NCI-H510A (cell line): ENCODE measurements at places on chromosomes 12 and 14.

DNA sequence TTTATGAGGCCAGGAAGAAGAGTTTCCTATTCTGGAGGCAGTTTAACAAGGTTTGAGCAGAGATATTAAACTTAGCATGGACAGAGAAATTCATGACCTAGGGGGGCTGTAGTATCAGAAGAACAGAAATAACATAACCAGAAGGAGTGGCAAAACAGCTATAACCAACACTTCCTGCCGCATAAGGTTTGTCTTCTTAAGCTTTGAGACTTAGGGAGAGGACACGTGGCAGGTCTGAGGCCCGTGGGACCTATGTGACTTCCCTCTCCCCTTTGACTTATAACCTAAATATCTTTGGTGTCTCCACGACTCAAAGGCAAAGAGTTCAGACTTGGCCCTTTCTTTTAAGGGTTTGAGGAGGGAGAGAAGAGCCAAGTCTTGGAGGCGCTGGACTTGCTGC lies 119.1 kb upstream of the PZP start:
- no peak for DNase-seq

DNA sequence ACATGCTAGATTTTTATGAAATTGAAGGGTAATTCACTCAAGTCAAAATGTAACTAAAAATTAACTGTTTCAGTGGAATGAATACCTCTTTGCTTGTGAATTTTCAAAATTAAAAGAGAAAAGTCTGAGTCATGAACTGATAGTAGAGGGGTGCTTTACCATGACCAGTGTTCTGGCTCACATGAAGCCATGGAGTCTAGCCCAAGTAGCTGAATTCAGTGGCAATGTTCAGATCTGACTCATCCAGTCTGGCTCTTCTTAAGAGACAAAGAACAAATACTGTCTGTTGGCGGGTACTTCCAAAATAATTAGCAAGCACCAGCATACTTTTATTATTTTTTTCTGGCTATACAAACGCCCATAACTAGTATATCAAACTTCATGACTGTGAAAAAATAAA lies 366.3 kb upstream of the GARIN6 start:
- no peak for DNase-seq

- DNase-seq = no peak
Observed at GRCh38 chr12:78343657-78344056, 513.0 kb downstream of the NAV3 start.

DNA sequence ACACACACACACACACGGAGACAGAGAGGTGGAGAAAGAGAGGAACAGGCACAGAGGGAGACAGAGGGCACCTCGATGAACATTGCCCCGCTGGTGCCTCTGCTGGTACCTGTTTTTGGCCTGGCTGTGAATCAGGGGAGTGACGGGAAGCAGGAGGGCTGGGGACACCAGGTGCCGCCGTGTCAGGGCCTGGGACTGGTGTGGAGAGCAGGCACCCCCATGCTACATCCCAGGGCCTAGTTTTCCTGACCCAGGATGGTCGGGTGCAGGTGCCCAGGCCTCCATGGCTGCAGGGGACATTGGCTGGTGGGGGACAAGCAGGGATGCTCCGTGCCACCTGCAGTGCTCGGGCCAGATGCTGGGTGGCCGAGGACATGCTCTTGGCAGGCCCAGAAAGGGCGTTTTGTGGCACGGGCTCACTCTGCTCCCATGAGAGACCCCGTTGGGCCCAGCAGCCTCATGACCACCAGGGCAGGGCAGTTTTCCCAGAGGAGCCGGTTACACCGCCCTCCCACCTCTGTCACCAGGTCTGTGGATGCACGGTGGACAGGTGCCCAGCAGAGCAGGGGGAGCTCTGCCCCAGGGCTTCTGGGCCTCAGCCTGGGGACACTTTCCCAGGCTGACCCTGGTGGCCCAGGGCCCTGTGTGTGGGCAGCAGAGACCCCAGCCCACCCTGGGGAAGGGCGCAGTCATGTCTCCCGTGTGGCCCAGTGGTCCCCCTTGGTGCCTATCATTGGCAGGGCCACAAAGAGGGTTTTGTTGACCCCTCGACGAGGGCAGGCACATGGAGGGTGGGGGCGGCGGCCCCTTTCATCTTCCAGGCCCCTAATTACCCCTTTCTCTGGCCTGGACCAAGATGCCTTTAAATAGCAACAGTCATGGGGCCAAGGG lies 207.5 kb upstream of the RTL1 start:
- DNase-seq = no peak

DNA sequence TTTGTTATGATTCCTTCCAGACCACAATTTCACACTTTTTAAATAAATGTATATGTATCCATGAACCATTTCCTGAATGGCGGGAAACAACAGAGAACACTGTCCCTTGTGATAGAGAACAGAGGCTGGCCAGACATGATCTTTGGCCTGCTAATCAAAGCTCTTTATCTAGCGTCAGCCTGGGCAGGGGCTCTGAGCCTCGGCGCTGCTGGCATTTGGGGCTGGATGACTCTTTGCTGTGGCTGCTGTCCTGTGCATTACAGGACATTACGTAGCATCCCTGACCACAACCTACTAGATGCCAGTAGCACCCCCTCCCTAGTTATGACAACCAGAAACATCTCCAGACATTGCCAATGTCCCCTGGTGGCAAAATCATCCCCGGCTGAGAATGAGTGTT lies 77.7 kb downstream of the DNAH10 start:
- no peak for DNase-seq

- DNase-seq = no peak
Observed at GRCh38 chr14:66508846-66509621, 1.1 kb downstream of the GPHN start.

GRCh38 chr12:122399254-122399591 lies 23.2 kb downstream of the CLIP1 start:
- no peak for DNase-seq

DNA sequence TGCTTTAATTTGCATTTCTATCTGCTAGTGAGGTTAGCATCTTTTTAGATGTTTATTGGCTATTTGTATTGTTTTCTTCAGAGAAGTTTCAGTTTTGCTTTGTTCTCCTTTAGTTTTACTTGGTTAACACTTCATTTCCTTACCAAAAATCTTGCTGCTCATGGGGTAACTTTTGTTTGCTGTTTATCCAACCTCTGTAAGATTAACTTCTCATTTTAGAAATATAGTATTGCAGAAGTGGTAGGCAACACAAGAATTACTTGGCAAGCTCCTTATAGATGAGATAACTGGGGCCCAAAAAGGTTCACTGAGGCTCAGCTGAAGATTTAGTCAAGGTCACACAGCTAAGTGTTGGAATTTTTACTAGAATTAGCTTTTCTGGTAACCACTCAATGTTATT lies 40.5 kb downstream of the ALKBH1 start:
- no peak for DNase-seq

- DNase-seq = no peak
Observed at GRCh38 chr14:51883232-51883631, 22.8 kb downstream of the GNG2 start.

DNA sequence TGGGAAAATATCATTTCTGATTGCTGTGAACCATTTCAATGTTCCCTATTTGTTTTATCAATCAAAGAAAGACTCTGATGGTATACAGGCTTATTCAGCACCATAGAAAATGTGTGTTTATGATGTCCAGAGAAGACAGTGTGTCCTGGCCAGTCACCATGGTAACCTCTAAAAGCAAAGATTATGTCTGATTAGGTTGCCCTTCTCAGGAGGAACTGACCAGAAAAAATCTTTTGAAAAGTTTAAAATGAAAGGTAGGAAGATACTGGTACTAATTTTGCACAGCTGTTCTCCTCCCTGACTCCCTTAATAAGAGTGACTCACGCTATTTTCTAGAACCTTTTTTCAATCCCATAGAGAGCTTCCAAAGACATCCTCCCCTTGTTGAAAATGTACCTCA lies 391.8 kb upstream of the DCN start:
- no peak for DNase-seq

DNA sequence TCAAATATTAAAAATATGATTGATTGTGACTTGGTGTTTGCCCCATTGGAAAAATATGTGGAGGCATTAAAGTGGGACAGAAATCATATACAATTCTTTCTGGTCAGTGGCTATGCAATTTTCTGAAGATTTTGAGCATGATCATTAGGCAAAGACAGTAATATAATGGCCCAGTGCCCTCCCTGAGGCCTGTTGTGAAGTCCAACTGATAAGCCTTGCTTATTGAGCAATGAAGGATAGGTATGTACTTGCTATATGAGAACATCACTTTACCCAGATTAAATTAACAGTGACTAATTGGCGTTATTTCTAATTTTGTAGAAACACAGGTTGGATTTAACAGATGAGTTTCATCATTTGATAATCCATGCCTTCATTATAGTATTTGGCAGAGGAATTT lies 57.1 kb downstream of the NKX2-1 start:
- DNase-seq = no peak
